ENCODE measurements at places on chromosomes 3 and 15.

DNA sequence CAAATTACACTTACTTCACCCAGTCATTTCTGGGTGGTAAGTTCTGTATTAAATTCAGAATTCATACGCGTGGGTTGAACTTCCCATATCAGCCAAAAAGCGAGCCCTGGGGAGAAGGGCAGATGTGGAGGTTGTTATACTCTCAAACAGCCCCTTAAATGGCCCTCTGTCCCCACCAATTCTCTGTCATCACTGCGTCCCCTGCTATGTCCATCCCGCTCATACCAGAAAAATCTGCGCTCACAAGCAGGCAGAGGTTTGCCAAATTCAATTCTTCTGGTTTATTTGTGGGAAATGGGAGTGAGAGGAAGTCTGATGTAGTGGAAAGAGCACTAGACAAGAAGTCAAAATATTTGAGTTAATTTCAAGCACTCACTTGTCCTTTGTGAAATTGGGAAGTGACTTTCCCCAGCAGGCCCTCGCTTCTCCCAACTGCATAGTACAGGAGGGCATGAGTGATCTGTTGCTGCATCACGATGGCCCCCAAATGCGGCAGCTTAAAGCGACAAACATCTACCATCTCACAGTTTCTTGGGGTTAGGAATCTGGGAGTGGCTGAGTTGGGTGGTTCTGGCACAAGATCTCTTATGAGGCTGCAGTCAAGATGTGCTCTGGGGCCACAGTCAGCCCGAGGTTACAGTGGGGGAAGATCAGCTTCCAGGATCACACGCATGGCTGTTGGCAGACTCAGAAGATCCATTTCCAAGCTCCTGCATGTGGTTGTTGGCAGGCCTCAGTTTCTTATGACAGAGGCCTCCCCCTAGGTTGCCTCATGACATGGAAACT, 67.7 kb downstream of the CPN2 start:
- H3K4me1 ChIP-seq, result no peaks in the 10 kb centered on the region
- H3K4me3 ChIP-seq, result no peak overlapping the region
- H3K27ac ChIP-seq, result no peak overlapping the region
- DNase-seq, result no peak
- no peaks in the 10 kb centered on the region for H3K36me3 ChIP-seq

- H3K4me3 ChIP-seq, result no peak overlapping the region
- peaks cover 8% of the 10 kb centered on the region for H3K27me3 ChIP-seq
- peaks cover 9% of the 10 kb centered on the region for H3K4me1 ChIP-seq
- peaks cover 7% of the 10 kb centered on the region for H3K36me3 ChIP-seq
These were observed 69.8 kb upstream of the BLM start for GRCh38 chr15:90647326-90647725.

GRCh38 chr3:50201573-50202315, 3.3 kb upstream of the SLC38A3 start:
- DNase-seq, result no peak
- H3K27me3 ChIP-seq, result peaks cover 66% of the 10 kb centered on the region
- H3K27ac ChIP-seq, result no peak overlapping the region
- H3K4me1 ChIP-seq, result no peaks in the 10 kb centered on the region
- no peak overlapping the region for H3K4me3 ChIP-seq

GRCh38 chr3:178960181-178960580, 111.4 kb downstream of the ZMAT3 start:
- no peak for DNase-seq
- H3K4me3 ChIP-seq, result no peak overlapping the region
- no peaks in the 10 kb centered on the region for H3K4me1 ChIP-seq

DNA sequence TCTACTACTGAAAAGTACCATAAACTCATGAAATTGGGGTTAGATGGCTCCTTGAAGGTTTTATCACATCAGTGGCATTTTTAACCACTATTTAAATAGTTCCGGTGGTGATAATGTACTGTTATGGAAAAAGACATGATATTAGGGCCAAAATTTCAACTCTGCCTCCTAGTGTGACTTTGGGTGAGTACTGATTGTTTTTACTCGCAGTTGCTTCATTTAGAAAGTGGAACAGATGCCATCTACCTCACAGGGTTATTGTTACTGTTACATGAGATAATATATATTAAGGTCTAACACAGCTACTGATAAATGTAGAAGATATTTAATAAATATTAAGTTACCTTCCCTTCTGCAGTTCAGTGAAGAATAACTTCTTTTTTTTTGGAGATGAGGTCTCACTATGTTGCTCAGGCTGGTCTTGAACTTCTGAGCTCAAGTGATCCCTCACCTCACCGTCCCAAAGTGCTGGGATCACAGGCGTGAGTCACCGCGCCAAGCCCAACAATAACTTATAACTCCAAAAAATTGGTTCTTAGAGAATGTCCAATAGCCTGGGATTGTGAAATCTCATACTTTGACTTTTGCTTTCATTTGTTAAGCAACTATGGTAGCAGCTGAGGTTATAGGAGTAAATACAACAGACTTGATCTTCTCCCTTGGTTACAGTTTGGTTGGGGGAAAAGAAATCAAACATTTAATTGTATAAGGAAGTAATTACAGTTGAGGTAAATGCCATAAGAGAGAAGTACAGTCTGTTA, 48.3 kb downstream of the MEF2A start:
- peaks cover 41% of the 10 kb centered on the region for H3K4me1 ChIP-seq
- H3K27ac ChIP-seq, result no peak overlapping the region
- no peaks in the 10 kb centered on the region for H3K27me3 ChIP-seq
- peaks cover 3% of the 10 kb centered on the region for H3K36me3 ChIP-seq
- DNase-seq, result no peak

- no peak overlapping the region for H3K4me3 ChIP-seq
- no peak overlapping the region for H3K27ac ChIP-seq
- peaks cover 9% of the 10 kb centered on the region for H3K4me1 ChIP-seq
These were observed 1.9 kb downstream of the CPNE4 start for GRCh38 chr3:132032959-132033358.

- peaks cover 14% of the 10 kb centered on the region for H3K4me1 ChIP-seq
- no peaks in the 10 kb centered on the region for H3K36me3 ChIP-seq
These were observed at the start of gene ACVR2B for GRCh38 chr3:38453075-38453912. TSS of gene ACVR2B (plus strand) at chr3:38453890. CDS start at chr3:38454323, 433 bp downstream.

DNA sequence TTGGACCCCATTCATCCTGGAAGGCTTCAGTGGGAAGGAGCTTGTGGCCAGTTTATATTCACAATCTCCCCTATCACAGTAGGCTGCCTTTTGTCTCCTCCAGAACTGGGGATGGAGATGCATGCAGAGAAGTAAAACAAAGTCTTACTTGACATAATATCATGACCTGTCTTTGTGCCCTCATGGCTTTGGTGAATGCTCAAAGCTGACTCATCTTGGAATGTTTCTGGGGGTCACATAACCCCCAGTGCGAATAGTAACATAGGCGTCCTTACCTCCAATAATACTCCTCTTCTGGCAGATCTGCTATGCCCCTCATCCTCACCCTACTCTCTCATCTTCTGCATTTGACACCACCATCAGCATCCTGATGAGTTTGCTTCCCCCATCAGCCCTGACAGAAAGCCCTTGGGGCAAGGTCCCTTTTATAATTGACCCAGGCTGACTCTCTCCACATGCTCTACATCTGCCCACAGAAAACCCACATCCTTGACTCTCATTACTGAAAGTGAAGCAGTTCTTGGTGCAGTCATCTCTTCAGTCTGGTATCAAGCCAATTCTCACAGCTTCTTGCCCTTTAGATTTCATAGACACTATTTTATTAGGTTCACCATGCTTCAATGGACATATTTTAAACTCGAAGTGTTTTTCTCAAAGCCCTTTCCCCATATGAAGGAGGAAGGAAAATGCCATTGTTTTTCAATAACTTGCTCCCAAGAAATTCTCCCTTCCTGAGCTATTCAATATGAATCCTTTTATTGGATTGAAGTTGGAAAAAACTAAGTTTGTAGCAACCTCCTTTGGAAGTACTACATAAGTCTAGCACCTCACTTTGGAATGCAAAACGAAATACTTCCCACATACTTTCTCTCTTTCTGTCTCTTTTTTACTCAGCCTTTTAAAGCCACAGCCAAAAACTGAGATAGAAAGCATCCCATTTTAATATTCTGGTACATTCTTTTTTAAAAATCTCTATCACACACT, 36.6 kb downstream of the OSTN start:
- H3K4me3 ChIP-seq, result no peak overlapping the region
- no peaks in the 10 kb centered on the region for H3K36me3 ChIP-seq
- no peaks in the 10 kb centered on the region for H3K4me1 ChIP-seq
- no peak overlapping the region for H3K27ac ChIP-seq
- DNase-seq, result no peak

GRCh38 chr3:105359098-105359762, 7.5 kb upstream of the ALCAM start:
- DNase-seq, result no peak
- no peaks in the 10 kb centered on the region for H3K36me3 ChIP-seq
- no peak overlapping the region for H3K4me3 ChIP-seq
- no peaks in the 10 kb centered on the region for H3K4me1 ChIP-seq
- H3K27ac ChIP-seq, result no peak overlapping the region
